ENCODE measurements at places on chromosomes 3 and 15.

GRCh38 chr15:65420975-65421359 is 1.8 kb downstream of the IGDCC4 start:
- no peak for DNase-seq

GRCh38 chr3:129118745-129119144 is 2.9 kb downstream of the RAB43 start:
- DNase-seq, result no peak

- DNase-seq, result no peak
These were observed 260.0 kb upstream of the THBS1 start for GRCh38 chr15:39320886-39321285.

- DNase-seq, result no peak
These were observed 25.6 kb upstream of the LDHAL6B start for GRCh38 chr15:59180945-59181600.

DNA sequence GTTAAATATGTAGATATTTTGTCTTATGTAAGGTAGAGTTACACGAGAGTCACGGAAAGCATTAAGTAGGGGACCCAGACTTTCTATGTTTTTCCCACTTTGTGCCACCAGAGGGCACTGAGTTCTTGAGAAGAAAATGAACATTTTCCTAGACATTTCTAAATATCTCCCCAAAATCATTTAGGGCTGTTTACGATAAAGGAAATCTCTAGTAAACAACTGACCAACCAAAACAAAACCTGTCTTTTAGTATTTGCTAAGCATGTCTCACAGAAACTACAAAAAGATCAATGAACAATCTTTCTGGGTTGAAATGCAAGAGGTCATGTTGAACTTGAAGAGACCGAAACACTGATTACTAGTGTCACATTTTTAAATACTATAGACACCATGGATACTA is 16.1 kb downstream of the POU1F1 start:
- DNase-seq, result peak; percentile 10

DNA sequence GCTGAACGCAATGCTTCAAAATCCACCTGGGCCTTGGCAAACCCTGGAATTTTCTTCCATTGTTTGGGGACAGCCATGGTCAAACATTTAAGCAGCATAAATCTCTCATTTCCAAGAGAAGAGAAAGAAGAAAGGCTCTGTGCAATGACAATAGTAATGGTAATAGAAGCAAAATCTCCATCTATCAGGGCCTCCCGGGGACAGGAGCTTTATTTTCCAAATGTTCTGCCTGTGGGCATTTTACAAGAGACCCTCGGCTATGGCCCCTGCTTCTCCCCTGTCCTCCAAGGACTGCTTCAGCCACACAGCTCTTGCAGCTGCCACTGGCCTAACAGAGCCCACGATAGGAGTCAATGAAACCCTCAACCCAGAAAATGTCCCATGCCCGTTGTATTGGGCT is 12.7 kb upstream of the FAM240A start:
- no peak for DNase-seq

DNA sequence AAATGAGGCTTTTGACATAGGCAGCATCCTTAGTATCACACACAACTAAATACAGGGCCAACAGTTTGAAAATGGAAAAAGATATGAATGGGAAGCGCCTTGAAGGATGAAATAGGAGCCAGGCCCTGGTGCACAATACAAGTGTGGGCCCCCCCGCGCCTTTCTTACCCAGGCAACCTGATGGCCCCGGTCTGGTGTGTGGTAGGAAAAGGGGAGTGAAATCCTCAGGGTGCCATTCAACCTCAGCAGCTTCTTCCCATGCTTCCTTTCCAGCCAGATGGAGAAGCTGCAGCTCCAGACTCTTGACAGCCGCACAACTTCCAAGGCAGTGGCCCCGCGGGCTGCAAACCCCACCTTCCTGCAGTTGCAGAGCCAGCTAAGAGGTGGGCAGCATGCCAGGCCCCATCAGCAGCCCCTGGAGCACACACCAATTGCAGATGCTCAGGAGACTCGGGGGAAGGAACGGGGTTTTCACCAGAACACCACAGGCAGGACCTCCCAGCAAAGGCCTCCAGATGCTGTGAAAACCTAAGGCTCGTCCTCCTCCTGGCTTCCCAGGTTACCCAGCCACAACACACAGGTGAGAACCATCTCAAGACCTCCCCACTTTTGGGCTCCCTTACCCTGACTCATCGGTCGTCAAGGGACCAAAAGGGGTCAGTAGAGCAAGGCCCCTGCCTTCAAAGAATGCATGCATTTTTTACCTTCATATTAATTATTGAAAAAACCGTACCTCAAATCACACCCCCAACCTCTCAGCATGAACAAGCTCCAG is 101.6 kb downstream of the CPN2 start:
- no peak for DNase-seq

DNA sequence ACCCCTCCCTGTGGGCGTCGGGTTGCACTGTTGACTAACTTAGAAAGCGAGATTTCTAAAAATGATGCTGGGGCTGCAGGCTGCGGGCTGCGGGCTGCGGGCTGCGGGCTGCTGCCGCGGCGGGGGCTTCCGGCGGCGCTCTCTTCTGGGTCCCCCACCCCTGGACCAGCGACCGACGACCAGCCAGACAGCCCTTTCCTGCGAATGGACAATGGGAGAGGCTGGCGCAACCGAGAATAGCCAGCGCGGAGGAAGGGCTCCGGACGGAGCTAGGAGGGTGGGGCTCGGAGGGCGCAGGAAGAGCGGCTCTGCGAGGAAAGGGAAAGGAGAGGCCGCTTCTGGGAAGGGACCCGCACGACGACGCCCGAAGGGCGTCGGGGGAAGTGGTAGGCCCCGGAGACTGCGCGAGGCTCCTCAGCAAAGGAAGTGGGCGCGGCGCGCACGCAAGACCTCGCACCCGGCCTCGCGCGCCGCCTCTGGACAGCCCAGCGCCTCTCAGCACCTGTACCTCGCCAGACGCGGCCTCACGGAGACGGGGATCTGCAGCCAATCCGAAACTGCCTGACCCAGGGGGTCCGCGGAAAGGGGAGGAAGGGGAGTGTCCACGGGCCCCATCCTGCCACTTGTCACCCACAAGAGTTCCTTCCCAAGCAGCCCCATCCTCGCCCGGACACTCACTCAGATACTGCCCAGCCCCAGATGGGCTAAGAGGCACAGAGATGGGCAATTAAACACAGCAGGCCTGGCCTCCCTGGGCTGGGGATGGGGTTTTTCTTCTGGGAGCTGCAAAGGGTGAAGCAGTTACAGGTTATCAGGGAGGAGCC is 70.7 kb downstream of the SLC12A8 start:
- no peak for DNase-seq

DNA sequence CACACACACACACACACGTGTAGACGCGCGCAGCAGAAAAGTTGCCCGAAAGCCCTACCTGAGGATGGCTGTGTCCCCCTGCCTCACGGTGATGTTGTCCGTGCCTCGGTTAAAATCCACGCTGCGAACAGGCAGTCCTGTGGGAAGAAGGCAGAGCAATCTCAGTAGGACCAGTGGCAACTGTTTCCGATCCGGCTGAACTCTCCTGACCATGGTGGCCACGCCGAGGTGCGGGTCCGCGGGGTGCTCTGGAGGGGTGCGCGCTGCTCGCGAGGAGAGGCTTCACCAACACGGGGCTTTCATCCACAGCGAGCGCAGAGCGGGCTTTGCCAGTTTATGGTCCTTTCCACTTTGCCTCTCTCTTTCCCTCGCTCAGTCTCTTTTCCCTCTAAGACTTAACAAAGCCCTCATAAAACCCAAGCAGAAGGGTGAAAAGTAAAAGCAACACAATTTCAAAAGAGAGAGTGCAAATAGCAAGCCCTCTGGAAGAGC is 422 bp downstream of the LSAMP start:
- no peak for DNase-seq

DNA sequence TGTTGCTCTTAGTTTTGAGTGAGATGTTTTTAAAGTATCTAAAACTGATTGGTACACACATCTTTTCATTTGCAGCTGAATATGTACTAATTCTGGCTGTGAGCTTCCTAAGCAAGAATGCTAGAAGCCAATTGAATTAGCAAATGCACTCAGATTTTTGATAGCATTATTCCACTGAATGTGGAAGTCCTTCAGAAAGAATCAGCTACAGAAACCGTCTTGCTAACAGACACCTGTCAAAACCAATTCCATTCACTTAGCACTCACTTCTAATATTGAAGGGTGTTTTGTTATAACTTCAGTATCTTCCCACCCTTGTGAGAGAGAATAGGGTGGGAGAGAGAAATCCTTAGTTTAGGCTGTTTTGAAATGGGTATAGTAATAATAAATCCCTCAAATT is 317.7 kb downstream of the IL5RA start:
- DNase-seq, result no peak

- DNase-seq, result peak; percentile 82
These were observed 509.1 kb downstream of the SHQ1 start for GRCh38 chr3:72338942-72339669.

All from AG04450 (cell line).